ENCODE measurements at places on chromosomes 5 and 9. TPM values are rescaled to one million over a fixed set of nuclear protein-coding genes. Genes with fewer than 3 reads are reported as not detected.

- no peak for DNase-seq
These were observed 132.3 kb upstream of the ELL2 start for GRCh38 chr5:96093890-96094381.

- DNase-seq: no peak
These were observed 483 bp downstream of the C9orf85 start for GRCh38 chr9:71911908-71912335.

The DMAC1 gene
- total RNA-seq: 30.7 TPM

GRCh38 chr5:136677217-136677616, 311.9 kb upstream of the TRPC7 start:
- DNase-seq: no peak

DNA sequence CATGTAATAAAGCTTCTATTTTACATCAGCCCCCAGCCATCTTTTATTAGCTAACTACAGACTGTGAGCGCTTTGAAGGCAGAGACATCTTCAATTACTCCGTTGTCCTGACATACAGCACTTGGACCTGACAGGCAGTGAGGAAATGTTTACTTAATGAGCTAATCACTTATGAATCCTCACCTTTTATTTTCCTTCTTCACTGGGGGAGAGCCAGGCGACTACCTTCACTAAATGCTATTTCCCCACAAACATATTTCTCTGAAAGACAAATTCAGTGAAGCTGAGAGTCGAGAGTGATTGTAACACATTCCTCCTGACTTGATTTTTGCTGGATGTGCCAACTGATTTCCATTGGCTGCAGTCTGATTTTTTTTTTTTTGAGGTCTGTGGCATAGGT, 192.1 kb upstream of the CLINT1 start:
- DNase-seq: no peak

- no peak for DNase-seq
These were observed 29.5 kb upstream of the ALDH1B1 start for GRCh38 chr9:38362852-38363588.

DNA sequence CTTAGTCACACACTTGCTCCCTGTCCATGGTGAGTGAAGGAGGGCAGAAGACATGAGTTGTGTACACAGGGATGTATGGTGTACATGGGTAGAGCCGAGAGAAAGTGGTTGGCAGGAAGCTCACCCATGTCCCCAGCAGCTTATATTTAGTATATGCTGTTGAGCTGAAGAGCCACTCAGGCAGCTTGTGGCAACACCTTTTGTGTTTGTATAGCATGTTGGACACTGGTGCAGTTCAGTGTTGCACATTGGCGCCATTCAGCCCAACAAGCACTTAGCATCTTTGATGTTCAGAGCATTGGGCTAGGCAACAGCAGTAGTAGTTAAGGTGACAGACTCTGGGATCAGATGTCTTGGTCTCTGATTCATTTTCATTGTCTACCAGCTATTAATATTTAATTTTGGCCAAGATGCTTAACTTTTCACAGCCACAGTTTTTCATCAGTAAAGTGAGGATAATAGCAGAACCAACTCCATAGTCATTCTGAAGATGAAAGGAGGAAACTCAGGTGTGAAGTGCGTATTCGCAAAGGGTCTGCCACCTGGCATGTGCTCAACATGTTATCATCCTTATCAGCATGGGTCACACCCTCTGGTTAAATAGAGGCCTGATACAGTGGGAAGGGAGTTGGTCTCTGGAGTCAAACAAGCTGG, 184.8 kb downstream of the NR3C1 start:
- DNase-seq: no peak

DNA sequence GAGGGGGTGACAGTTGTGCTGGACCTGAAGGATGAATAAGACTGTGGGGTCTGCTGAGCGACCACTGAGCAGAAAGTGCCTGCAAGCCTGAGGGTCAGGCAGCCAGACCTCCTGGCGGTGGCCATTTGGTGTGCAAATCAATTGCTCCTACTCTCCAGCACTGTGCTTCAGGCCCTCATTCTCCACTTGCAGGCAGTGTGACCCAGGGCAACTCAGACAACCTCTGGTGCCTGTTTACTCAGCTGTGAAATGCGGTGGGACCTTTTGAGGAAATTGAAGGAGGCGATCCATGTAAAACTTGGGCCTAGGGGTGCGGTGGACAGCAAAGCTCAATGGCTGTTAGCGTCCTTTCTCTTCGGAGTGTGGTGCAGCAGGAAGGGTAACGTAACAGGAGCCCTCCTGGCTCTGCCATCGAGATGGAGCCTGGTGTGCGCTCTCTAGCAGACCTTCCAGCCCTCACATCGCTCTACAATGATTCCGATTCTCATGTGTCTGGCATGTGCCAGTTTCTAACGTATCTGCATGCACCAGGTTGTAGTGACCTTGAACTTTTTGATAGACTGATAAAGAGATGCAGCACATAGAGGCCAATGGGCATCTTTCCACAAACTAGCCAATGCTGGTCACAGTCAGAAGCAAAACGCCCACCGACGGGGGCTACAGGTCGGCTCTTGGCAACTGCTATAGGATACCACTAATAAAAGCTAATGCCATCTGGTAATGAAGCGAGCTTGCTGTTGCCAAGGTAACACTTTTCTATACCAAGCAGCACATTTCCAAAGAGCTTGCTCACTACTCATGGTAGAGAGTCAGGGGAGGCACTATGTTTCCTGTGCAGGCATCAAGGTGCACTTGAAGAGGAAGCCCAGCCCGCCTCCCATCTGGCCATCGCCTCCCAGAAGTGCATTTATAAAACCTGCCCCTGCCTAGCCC, 159.7 kb upstream of the RAPGEF1 start:
- no peak for DNase-seq

DNA sequence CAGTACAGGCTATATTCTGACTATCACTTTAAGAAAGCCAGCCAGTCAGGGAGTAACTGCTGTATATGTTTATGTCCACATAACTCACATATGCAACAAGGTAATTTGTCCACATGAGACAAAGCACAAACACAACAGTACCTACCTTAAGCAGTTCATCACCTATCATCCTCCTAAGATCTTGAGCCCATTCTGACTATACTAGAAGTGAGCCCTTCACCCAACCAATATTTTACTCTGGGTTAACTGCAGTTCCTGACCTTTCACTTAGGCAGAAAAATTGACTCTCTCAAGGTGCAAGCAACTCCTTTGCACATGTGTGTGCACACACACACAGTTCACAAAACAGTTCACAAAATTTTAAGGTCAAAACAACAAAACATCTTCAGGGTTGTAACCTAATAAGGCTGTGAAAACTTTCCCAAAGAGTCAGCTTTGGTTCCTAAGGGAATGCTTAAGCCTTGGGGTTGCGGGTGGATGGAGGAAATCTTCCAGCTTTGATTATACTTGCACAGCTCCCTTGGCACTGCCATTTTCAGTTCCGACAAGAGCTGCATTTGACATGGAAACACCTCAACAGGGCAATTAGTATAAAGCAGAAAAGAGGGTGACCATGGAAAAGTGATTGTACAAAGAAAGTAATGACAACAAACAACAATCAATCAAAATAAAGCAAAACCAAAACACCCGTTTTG, 215.3 kb downstream of the NFIB start:
- no peak for DNase-seq

- DNase-seq: no peak
These were observed 634.3 kb downstream of the PDE4D start for GRCh38 chr5:59259237-59259636.
